ENCODE measurements at places on chromosomes 6 and 20.

- DNase-seq = no peak
These were observed 110.3 kb upstream of the MAP3K4 start for GRCh38 chr6:160881148-160881808.

- no peak for DNase-seq
These were observed 9.3 kb downstream of the SDHAF4 start for GRCh38 chr6:70575899-70576495.

DNA sequence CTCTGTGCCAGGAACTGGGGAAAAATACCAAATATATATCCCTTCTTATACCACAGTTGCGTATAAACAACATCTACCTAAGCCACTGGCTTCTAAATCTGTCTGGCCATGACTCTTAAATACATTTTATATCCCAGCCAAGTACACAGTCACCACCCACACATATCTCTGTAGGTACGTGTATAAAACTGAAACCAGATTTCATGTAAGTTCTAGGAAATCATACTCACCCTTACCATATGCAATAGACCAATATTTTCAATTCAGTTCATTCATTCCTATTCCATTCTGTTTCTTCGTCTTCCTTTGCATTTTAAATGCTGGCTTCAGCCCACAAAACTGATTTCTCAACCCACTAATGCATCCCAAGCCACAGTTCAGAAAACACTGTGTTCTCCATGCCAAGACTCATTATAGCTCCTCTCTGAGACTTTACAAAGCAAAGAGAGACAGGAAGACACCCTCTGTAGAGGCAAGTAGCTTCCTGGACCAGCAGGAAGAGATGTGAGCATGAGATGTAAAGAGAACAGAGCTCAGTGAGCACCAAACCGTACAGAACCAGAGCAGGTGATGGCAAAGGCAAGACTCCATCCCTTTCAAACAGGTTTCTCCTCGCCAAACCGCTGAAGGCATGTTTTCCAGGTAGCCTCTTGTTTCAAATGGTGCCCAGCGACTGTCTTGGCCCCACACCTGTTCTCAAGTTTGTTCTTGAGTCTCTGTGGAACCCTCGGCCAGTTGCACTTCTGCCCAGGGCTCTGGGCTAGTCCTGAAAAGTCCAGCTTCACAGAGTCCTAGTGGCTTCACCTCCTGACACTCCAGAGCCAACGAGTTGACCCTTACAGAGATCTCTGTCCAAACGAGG is 18.7 kb downstream of the FAM50B start:
- DNase-seq = no peak

- no peak for DNase-seq
These were observed 83.0 kb downstream of the TMEM242 start for GRCh38 chr6:157240059-157240959.

GRCh38 chr6:13302751-13303667 is 25.3 kb downstream of the TBC1D7 start:
- DNase-seq = no peak

- DNase-seq = no peak
These were observed 237.0 kb downstream of the NKAIN2 start for GRCh38 chr6:124040655-124041054.

Measured in cerebellum (tissue), 4 donors.